ENCODE measurements at places on chromosomes 13 and 19.

DNA sequence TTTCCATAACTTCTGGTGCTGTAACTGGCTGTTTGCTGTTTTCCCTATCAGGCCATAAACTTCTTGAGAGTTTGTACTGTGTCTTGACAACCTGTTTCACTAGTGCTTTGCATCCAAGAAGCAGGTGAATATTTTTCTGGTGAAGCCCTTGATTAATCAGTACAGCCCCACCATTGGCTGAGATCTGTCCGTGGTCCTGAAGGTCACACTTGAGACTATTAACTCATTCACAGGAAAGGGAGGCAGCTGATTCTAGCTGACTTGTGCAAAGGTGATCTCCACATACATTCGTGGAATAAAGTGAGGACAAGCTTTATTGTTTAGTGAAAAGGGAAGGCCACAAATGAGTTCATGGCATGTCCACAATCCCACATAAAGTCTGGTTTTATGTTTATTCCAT is 61.4 kb upstream of the ZNF835 start:
- no peak for DNase-seq

DNA sequence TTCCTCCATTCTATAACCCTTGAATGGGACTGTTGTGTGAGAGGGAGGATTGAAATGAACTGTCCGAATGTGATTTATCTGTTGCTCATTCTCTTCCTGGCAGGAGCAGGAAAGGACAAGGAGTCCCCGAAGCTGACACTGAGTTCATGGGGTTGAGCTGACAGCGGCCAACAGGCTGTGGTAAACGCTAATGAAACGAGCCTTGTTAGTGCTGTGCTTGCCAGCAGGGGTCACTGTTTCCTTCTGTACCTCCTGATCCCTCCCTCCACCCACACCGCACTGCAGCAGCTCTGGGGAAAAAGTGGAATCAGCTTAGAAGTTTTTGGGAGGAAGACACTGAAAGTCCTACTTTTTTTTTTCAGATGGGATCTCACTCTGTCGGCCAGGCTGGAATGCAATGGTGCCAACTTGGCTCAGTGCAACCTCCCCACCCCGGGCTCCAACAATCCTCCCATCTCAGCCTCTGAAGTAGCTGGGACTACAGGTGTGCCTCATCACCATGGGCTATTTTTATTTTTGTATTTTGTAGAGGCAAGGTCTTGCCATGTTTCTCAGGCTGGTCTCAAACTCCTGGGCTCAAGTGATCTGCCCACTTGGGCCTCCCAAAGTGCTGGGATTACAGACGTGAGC is 6.7 kb upstream of the ZNF761 start:
- DNase-seq, result peak; percentile 75

GRCh38 chr19:40191836-40192646 is 815 bp downstream of the MAP3K10 start:
- peak; percentile 53 for DNase-seq

DNA sequence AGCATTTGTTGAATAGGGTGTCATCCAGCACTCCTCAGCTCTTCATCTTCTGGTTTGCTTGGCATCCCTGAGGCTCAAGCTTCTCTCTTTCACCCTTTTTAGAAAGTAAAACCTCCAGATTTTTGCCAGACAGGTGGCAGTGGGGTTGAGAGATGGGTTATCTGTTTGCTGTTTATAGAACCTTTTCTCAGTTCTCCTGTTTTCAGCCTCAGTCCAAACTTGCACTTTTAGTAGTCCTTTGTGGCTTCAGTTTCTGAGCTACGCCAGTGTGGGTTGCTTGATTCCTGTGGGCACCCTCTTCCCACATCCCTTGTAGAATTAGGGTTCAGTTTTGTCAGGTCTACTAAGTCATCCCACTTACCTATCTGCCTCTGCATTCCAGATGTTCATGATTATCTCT is 147.9 kb downstream of the PAN3 start:
- DNase-seq, result no peak

- no peak for DNase-seq
Measured at GRCh38 chr19:39057615-39058014, 25.3 kb upstream of the FBXO27 start.

GRCh38 chr13:27770809-27771208 is 21.5 kb upstream of the GSX1 start:
- DNase-seq, result no peak

DNA sequence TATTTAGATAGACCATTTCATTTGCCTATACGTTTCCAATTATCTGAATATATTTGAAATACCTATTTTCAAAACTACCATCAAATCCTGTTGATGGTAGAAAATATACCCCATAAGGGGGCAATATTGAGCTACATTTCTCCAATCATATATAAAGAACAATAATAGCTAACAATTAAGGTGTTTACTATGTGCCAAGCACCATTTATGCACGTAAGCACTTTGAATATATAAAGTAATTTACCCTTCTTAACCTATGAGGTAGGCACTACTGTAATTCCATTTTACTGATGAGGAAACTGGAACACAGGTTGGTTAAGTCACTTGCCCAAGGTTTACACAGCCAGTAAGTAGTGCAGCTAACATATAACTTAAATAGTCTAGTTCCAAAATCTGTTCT is 79.2 kb downstream of the UBL3 start:
- DNase-seq, result no peak

DNA sequence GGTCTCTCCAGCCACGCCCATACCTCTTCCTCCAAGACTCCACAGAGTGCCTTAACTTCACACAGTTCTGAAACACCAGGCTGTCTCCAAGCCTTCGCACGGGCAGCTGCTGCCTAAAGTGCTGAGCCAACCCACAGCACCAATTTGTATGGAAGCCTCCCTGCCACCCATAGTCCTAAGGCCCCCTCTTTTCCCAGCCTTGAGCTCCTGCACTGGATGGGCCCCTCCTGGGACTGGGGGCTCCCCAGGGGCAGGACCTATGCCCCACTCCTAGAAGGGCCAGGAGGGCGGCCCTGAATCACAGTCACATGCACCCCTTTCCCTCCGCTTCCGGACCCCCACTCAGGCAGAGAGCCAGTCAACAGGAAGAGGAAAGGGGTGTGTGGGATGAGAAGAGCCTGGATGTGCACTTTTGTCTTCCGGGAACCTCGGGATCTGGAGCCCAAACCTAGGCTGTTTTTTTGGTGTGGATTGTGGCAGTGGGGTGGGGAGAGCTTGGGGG is 5.1 kb upstream of the FCER2 start:
- DNase-seq, result no peak

DNA sequence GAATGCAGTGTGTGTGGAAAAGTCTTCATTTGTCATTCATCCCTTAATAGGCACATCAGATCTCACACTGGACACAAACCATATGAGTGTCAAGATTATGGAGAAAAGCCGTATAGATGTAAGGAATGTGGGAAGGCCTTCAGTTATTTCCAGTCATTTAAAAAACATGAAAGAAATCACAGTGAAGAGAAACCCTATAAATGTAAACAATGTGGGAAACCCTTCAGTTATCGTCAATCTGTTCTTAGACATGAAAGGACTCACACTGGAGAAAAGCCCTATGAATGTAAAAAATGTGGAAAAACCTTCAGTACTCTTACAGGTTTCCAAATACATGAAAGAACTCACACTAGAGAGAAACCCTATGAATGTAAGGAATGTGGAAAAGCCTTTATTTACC is 45.3 kb downstream of the ZNF136 start:
- DNase-seq, result no peak

GRCh38 chr13:91909617-91910016 is 511.2 kb downstream of the GPC5 start:
- DNase-seq, result no peak
